ENCODE measurements at places on chromosomes 2 and 18. TPM values are rescaled to one million over a fixed set of nuclear protein-coding genes. Genes with fewer than 3 reads are reported as not detected.

The IL36B gene
- not detected for polyA plus RNA-seq

The NEB gene
- polyA plus RNA-seq: 7.0 TPM

- peaks cover 57% of the 10 kb centered on the region for H3K4me1 ChIP-seq
- no peak overlapping the region for H3K4me3 ChIP-seq
- H3K27me3 ChIP-seq: no peaks in the 10 kb centered on the region
- peak overlapping the region; percentile 82 for H3K27ac ChIP-seq
Observed at GRCh38 chr2:85905187-85905666, 16.4 kb upstream of the ST3GAL5 start.

DNA sequence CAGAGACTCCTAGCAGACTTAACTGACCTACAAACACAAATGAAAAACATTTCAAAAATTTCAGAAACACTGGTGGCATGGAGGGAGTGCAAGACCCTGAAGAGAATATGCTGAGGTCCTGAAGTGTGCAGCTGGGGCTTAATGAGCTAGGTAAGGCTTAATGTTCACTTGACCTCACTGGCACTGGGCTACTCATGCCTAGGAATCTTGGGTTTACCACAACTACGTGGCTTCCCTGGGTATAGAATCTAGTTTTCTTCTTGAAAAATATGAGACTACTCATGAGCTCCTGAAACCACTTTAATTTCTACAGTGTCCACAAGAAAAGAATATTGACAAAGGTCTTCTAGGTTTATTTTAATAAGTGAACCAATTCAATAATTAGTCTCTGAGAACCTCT lies 139.8 kb downstream of the HNMT start:
- H3K4me3 ChIP-seq: no peak overlapping the region
- no peaks in the 10 kb centered on the region for H3K27me3 ChIP-seq
- no peak for DNase-seq
- no peaks in the 10 kb centered on the region for H3K36me3 ChIP-seq
- H3K4me1 ChIP-seq: no peaks in the 10 kb centered on the region

DNA sequence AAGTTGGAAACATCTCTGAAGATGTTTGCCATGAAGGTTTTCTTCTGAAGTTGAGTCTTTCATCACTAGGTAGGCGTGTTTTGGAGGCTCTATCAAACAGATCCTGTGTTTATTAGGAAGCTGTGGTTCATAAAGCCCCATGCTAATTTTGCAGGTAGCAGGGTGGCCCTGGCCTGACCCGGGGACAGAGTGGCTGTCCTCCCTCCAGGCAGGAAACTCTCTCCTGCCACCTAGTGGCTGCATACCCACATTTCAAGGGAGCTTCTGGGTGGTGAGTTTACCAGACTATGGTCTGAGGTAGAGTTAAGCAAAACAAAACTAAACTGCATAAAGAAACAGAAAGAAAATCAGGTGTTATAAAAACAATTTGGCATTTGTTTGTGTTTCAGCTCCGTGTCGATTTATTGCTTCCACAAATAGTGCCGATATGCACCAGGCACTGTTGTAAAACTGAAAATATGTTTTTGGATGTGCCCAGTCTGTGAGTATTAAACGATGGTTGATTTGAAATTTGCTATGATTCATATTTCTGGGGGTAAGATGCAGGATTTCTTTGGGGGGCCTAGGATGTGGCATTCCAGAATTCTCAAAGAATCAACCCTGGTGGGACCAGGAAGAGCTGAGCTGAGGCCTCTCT lies 26.0 kb upstream of the IL37 start:
- no peak overlapping the region for H3K27ac ChIP-seq
- peaks cover 3% of the 10 kb centered on the region for H3K4me1 ChIP-seq
- DNase-seq: no peak
- H3K36me3 ChIP-seq: no peaks in the 10 kb centered on the region
- no peak overlapping the region for H3K4me3 ChIP-seq

- H3K36me3 ChIP-seq: no peaks in the 10 kb centered on the region
- H3K27ac ChIP-seq: no peak within 1 kb of the TSS
- H3K4me1 ChIP-seq: peaks cover 38% of the 10 kb centered on the region
- no peak within 1 kb of the TSS for H3K4me3 ChIP-seq
- H3K27me3 ChIP-seq: peaks cover 94% of the 10 kb centered on the region
Observed at GRCh38 chr18:59272891-59273758, at the start of gene RAX. Gene RAX (minus strand): TSS chr18:59273454. CDS start chr18:59273206, 248 bp downstream.

DNA sequence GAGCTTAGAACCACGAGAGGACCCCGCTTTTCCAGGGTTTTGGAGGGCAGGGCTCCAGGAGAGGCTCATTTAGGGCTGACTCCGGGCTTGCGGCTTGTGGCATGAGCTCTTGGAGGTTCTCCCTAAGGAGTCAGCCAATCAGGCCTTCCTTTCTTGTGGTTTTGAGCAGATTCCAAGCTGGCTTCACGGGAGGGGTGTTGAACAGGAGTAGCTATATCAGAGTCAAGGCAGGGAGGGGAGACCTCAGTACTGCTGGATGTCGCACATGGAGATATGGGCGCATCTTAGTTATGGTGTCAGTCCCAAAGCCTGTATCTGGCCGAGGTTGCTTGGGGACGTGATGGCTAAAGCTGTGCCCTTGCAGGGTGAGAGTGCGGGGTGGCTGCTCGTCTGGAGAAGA lies 98.6 kb downstream of the AGAP1 start:
- no peak for DNase-seq
- no peak overlapping the region for H3K27ac ChIP-seq
- no peak overlapping the region for H3K4me3 ChIP-seq
- peaks cover 26% of the 10 kb centered on the region for H3K4me1 ChIP-seq
- no peaks in the 10 kb centered on the region for H3K36me3 ChIP-seq

DNA sequence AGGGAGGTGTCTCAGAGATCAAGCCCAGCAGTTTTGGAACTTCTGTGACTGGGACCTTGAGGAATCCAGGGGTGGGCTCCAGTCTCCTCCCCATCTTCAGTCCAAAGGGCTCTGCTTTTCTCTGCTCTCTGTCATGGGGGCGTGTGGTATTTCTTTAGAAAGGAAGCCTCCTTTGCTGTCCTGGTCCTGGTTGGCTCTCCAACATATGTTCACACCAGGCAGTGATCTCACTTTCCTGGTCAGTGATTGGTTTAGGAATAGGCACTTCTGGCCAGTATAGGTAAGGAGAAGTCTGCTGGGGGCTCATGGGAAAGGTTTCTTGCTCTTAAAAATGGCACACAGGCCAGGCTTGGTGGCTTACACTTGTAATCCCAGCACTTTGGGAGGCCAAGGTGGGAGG lies 115.5 kb upstream of the HAAO start:
- H3K27me3 ChIP-seq: no peaks in the 10 kb centered on the region
- H3K4me3 ChIP-seq: no peak overlapping the region
- no peak for DNase-seq
- peak overlapping the region; percentile 78 for H3K27ac ChIP-seq
- no peaks in the 10 kb centered on the region for H3K36me3 ChIP-seq
- peaks cover 52% of the 10 kb centered on the region for H3K4me1 ChIP-seq

DNA sequence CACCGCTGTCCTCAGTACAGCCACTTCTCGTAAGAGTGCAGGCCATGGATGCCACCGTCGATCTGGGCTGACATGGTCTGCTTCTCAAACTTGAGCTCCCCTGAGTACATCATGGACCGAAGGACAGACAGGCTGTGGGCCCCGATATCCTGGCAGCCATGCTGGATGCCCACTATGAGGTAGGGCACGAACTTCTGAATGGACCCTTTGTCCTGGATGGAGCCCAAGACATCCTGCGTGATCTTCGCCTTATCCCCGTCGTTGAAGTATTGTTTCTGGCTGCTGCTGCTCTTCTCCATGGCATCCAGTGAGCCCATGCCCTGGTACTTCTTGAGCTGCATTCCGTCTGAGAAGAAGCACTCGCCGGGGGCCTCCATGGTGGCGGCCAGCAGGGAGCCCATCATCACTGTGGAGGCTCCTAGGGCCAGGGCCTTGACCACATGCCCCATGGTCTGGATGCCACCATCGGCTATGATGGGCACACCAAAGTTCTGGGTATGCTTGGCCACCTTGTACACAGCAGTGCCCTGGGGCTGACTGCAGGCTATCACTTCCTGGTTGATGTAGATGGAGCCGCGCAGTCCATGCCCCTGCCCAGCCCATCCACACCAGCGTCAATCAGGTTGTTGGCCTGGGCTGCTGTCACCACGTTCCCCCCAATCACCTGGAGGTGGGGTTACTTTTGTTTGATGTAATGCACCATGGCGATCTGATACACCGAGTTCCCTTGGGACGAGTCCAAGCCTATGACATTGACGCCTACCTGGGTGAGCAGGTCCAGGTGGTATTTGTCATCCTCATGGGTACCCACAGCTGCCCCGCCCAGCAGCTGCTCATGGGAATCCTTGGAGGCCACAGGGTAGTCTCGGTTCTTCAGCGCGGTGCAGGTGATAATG lies 21.8 kb downstream of the CFLAR start:
- H3K4me3 ChIP-seq: no peak overlapping the region
- H3K4me1 ChIP-seq: no peaks in the 10 kb centered on the region
- H3K36me3 ChIP-seq: peaks cover 41% of the 10 kb centered on the region

- no peak overlapping the region for H3K4me3 ChIP-seq
- no peak overlapping the region for H3K27ac ChIP-seq
- H3K4me1 ChIP-seq: no peaks in the 10 kb centered on the region
- no peak for DNase-seq
- no peaks in the 10 kb centered on the region for H3K27me3 ChIP-seq
Observed at GRCh38 chr2:35463805-35464596, 891.6 kb upstream of the CRIM1 start.

GRCh38 chr18:60469387-60470100 lies 97.0 kb upstream of the MC4R start:
- DNase-seq: no peak
- H3K36me3 ChIP-seq: no peaks in the 10 kb centered on the region
- H3K27me3 ChIP-seq: no peaks in the 10 kb centered on the region
- no peaks in the 10 kb centered on the region for H3K4me1 ChIP-seq
- H3K27ac ChIP-seq: no peak overlapping the region

GRCh38 chr18:55983433-55983832 lies 395.4 kb upstream of the TCF4 start:
- H3K4me1 ChIP-seq: no peaks in the 10 kb centered on the region
- no peak for DNase-seq
- no peaks in the 10 kb centered on the region for H3K36me3 ChIP-seq
- no peak overlapping the region for H3K4me3 ChIP-seq

GRCh38 chr2:20539133-20539719 lies 92.4 kb downstream of the RHOB start:
- no peaks in the 10 kb centered on the region for H3K27me3 ChIP-seq
- H3K27ac ChIP-seq: no peak overlapping the region
- peaks cover 40% of the 10 kb centered on the region for H3K4me1 ChIP-seq
- no peak overlapping the region for H3K4me3 ChIP-seq
- DNase-seq: no peak

DNA sequence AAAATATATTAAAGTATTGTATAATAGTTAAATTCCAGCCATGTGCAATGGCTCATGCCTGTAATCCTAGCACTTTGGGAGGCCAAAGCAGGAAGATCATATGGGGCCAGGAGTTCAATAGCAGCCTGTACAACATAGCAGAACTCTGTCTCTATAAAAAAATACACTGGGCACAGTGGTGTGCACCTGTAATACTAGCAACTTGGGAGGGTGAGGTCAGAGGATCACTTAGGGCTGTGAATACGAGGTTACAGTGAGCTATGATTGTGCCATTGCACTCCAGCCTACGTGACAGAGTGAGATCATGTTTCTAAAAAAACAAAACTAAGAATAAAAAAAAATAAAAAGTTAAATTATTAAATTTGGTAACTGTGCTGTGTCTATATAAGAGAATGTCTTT lies 36.1 kb downstream of the ZRANB3 start:
- DNase-seq: no peak
- no peaks in the 10 kb centered on the region for H3K4me1 ChIP-seq
- H3K27me3 ChIP-seq: no peaks in the 10 kb centered on the region
- H3K36me3 ChIP-seq: no peaks in the 10 kb centered on the region

GRCh38 chr18:31574359-31574758 lies 17.3 kb upstream of the TTR start:
- H3K27me3 ChIP-seq: no peaks in the 10 kb centered on the region
- no peaks in the 10 kb centered on the region for H3K36me3 ChIP-seq
- DNase-seq: no peak
- H3K27ac ChIP-seq: no peak overlapping the region
- peaks cover 3% of the 10 kb centered on the region for H3K4me1 ChIP-seq

Measured in spinal cord (tissue), 10 donors.